ENCODE measurements at places on chromosomes 11 and 22.

DNA sequence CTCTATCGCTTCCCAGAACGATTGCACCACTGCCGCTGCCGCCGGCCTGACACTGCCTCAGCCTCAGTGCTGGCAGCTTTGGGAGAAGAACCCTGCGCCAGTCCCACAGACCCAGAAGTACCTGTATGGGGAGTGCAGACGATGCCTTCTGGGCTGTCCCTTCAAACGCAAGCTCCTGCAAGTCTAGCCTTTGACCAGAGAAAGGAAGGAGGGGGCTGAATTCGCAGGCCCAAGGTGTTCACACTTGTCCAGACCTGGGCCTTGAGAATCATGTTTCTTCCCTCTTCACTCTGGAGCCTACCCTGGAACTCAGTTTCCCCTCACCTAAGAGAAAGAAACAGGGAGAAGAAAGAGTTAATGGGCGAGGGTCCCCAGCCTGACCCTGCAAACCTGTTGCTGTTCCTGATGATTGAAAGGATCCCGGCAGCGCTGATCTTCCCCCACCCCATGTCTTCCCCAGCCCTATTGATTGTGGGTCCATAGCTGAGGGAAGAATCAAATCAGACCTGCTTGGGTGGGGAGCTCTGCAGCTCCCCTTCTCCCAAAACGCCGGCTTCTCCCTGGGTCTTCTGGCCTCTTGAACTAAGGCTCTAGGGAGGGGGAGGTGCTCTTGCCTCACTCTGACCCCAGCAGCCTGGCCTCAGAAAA is 786 bp upstream of the MCAM start:
- no peak for DNase-seq

GRCh38 chr11:10798330-10798928 is 10.3 kb downstream of the EIF4G2 start:
- DNase-seq: no peak

DNA sequence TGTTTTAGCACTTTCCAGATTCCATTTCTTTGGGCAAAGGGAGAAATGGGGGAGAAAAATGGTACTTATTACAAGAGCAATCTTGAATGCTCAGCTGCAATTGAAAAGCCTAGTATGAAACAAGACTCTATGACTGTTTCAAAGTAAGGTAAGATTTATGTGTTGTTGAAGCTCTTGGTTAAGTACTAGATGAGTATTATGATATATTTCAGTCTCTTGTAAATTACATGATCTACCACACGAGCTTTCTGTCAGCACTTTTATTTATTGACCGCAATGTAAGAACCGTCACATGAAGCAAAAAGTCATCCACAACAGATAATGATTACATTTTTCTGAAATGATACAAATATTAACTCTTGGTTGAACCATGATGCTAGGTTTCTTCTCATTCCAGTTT is 906.7 kb upstream of the CHORDC1 start:
- no peak for DNase-seq

DNA sequence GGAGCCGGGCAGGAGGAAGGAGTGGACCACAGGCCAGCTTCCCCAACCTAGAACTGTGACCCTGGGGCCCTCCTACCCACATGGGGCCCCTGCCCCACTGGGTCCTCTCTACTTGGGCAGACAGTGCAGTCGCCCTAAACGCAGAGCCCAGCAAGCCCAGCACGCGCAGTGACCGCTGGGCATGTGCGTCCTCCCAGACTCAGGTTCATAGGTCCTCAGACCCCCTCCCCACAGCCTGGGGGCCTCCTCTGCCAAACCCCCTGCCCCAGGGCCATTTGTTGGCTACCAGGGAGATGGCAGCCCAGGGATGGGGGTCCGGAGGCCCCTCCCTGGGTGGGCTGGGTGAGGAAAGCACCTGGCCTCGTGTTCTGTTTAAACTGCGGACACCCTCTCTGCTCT is 23.9 kb downstream of the RTN4R start:
- DNase-seq: no peak

GRCh38 chr11:68469642-68470041 is 9.1 kb downstream of the PPP6R3 start:
- DNase-seq: no peak

DNA sequence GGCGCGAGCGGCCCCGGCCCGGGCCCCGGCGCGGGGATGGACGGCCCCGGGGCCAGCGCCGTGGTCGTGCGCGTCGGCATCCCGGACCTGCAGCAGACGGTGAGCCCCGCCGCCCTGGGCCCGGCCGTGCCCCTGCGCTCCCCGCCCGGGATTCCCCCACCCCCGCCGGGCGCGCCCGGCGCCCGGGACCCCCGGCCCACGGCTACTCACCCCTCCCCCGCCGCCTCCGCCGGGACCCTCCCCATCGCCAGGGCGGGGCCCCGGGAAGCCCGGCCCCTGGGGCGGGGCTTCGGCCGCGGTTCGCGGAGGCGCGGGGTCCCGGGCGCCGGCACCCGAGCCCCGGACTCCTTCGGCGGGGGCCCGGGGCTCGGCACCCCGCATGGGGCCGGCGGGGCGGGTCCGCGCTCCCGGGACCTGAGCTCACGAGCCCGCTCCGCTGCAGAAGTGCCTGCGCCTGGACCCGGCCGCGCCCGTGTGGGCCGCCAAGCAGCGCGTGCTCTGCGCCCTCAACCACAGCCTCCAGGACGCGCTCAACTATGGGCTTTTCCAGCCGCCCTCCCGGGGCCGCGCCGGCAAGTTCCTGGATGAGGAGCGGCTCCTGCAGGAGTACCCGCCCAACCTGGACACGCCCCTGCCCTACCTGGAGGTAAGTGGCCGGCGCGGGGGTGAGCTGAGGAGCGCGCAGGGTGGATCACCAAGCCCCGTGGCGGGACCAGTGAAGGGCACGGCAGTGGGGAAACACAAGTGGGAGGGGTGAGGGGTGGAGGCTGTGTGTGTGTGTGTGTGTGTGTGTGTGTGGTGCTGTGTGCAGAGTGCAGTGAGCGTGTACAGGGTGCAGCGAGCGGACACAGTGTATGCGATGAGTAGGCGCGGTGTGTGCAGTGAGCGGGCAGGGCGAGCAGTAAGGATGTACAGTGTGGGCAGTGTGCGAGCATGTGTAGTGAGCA is 2.3 kb downstream of the SHANK3 start:
- no peak for DNase-seq

- no peak for DNase-seq
These were observed 35.0 kb upstream of the MPEG1 start for GRCh38 chr11:59247531-59248227.

DNA sequence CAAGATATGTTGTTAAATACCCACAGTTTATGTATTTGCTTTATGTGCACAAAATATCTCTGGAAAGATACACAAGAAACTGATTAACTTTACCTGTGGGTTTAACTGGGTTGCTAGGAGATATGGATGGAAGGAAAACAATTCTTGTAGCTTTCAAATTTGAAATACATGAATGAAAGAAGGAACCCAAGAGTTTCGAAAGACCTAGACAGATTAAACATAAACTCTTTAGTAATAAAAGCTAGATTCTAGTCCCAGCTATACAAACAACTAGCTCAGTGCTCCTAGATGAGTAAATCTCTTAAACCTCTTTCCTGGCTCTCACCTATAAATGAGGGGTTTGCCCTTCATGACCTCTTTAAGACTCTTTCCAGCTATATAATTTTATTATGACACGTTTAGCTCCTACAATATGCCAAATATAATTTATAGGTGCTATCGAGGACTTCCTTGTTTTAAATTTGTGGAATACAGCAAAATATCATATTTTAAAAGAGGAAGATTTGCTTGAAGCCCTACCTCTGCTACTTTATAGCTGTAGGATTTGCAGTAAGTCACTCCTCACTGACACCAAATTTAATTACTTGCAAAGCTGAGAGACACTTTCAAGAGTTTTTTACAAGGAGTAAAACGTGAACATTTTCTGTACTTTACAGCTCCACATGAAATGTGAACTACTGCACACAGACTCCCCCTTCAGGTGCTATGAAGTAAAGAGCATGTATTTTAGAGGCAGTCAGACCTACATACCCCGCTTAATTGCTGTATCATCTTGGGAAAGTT is 50.7 kb downstream of the RRAS2 start:
- no peak for DNase-seq

- DNase-seq: no peak
These were observed 36.5 kb downstream of the CTTN start for GRCh38 chr11:70434813-70435278.
